ENCODE measurements at places on chromosomes 13 and 19. TPM values are rescaled to one million over a fixed set of nuclear protein-coding genes. Genes with fewer than 3 reads are reported as not detected.

- peak; percentile 87 for DNase-seq
Measured at GRCh38 chr13:80116107-80116506, 224.8 kb downstream of the SPRY2 start.

GRCh38 chr19:40613690-40614621 lies 12.8 kb downstream of the LTBP4 start:
- DNase-seq, result peak; percentile 75

GRCh38 chr13:99323488-99323887 lies 16.3 kb upstream of the GPR183 start:
- no peak for DNase-seq

DNA sequence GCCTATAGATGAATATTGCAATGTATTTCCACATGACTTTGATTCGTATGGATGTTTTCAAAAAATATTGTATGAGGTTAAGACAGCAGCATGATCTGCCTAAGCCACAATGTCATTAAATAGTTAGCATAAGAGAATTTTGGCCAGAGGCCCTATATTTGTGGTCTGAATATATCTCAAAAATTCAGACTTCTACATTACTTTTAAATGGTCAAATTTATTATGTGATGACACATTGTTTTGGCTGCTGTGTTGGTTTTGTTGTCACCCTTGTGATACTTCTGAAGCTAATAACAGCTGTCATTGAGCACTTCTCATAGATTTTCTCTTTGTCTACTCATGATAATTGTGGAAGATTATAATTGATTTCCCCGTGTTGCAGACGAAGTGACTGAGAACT lies 288.2 kb downstream of the MYO16 start:
- DNase-seq, result peak; percentile 80

DNA sequence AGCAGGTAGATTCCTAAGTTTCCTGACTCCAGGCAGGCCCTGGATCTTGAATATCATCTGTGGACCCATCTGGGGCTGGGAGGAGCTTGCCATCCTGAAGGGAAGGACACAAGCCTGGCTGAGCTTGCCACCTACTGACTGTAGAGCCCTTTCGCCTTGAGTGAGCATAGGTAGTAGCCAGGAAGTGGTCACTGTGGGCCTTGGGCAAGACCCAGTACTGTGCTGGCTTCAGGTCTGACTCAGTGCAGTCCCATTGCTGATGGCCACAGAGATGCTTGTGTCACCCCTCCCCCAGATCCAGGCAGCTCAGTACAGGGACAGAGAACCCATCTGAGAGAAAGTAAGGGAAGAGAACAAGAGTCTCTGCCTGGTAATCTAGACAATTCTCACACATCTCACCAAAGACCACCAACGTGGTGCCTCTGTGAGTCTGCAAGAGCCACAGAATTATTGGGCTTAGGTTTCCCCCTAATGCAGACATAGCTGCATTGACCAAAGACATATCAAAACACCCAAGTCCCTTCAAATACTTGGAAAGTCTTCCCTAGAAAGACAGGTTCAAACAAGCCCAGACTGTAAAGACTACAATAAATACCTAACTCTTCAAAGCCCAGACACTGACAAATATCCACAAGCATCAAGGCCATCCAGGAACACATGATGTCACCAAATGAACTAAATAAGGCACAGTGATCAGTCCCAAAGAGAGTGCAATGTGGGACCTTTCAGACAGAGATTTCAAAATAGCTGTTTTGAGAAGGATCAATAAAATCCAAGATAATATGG lies 108.2 kb upstream of the WASF3 start:
- DNase-seq, result no peak

Gene FAM83E
- 1.0 TPM for total RNA-seq

Gene SHISA7
- not detected for total RNA-seq

Gene EBI3
- total RNA-seq, result not detected

Gene GIPR
- total RNA-seq, result not detected
